ENCODE measurements at places on chromosomes 7 and 10.

DNA sequence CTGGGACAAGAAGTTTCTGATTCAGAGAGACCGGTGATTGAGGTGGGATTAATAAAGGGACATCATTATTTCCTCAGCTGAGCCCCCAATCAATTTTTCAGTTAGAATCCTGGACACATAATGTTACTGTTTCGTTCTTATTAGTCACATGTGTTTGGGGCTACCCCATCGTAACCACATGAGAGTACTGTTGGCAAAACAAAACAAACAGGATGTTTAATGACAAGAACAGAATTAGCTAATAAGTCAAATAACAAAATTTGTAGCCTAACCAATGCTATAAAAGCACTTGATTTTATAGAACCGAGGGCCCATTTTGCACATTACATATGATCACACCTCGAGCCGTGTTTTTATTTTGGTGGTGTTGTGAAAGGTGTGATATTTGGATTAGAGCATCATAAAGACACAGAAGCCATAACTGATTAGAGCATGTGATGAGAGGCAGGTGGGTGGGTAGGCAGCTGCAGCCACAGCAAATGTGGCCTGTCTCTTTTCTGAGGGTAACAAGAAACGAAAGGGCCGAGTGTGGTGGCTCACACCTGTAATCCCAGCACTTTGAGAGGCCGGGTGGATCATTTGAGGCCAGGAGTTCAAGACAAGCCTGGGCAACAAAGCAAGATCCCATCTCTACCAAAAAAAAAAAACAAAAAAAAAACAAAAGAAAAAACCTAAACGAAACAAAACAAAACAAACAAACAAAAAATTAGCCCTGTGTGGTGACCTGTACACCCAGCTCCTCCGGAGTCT lies 1.8 kb upstream of the VWC2 start:
- DNase-seq = no peak

- DNase-seq = no peak
Measured at GRCh38 chr7:65371468-65371867, 2.2 kb upstream of the ZNF92 start.

- DNase-seq = no peak
Measured at GRCh38 chr7:105480931-105481330, 41.1 kb downstream of the PUS7 start.

- peak; percentile 22 for DNase-seq
Measured at GRCh38 chr7:2760098-2760889, 72.3 kb downstream of the AMZ1 start.

DNA sequence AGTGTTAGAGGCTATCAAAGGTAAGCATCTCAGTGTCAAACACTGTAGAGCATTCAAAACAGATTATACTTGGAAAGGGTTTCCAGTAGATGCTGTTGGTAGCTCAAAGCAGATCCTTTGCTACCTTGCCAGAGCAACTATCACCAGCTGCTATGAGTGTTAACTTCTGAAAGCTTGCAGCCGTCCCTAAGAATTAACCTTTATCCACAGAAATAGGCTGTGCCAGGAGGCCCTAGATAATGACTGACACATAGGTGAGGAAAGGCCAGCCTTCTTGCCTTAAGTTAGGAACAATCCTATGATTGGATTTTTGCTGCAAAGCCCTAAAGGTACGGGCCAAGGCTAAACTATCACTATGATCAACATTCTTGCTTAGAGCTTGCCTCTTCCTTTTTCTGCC lies 263.2 kb downstream of the DGKB start:
- no peak for DNase-seq

DNA sequence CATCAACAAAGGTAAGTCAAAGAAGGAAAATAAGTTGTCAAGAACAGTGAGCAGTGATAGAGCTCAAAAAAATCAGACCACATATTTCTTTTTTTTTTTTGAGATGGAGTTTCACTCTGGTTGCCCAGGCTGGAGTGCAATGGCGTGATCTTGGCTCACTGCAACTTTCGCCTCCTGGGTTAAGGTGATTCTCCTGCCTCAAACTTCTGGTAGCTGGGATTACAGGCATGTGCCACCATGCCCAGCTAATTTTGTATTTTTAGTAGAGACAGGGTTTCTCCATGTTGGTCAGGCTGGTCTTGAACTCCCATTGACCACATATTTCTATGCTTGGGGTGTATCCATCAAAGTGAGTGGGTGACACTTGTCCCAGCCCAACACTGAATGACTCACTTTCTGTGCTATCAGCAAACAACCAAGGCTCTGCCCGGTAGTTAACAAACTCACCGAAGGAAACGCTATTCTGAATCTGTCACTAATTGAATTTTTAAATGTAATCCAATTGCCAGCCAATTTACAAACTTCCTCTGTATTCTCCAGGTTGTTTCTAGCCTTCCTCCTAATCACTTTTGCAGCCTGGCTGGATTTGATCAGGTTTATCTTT lies 19.6 kb upstream of the SMNDC1 start:
- DNase-seq = no peak

DNA sequence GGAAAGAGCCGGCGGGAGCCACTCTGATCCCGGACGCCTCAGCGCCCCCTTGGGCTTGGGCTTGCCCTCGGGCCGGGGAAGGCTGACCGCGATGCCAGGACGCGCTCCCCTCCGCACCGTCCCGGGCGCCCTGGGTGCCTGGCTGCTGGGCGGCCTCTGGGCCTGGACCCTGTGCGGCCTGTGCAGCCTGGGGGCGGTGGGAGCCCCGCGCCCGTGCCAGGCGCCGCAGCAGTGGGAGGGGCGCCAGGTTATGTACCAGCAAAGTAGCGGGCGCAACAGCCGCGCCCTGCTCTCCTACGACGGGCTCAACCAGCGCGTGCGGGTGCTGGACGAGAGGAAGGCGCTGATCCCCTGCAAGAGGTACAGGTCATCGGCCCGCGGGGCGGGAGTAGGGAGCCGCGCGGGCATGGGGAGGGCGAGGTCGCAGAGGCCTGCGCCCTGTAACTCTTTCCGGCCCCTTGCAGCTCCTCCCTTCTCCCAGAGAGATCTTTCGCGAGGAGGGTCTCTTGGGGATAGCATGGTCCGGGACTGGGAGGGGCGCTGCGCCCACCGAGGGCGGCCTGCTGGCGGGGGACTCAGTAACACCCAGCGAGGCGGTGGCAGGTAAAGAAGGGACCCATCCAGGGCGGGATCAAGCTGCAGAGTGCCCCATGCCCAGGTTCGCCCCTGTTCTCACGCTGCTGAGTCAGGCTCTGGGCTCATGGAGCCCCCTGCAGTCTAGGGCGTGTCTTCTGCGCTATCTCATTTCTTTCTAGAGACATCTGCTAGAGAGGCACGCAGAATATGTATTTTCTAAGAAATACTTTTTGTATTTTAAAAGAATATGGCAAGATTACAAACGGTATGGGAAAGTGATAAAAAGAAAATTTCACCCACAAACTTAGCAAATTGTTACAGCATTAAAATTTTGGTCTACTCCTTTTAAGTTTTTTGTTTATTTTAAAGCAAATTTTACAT lies 687 bp downstream of the EPDR1 start:
- peak; percentile 49 for DNase-seq

DNA sequence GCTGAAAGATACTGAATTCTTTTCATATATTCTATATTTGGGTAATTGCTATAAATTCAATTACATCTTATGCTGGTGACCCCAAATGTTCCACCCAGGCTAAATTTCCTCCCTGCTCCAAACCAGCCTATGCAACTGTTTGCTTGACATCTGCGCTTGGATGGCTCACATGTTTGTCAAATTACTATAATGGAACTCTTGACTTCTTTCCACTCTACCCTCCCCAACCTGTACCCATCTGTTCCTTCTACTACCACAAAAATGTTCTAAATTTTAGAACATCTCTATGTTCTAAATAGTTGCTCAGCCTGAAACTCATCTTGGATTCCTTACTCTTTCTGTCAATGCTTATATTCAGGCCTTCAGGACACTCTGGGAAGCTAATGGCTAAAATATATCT lies 249.9 kb upstream of the SMIM30 start:
- DNase-seq = no peak

DNA sequence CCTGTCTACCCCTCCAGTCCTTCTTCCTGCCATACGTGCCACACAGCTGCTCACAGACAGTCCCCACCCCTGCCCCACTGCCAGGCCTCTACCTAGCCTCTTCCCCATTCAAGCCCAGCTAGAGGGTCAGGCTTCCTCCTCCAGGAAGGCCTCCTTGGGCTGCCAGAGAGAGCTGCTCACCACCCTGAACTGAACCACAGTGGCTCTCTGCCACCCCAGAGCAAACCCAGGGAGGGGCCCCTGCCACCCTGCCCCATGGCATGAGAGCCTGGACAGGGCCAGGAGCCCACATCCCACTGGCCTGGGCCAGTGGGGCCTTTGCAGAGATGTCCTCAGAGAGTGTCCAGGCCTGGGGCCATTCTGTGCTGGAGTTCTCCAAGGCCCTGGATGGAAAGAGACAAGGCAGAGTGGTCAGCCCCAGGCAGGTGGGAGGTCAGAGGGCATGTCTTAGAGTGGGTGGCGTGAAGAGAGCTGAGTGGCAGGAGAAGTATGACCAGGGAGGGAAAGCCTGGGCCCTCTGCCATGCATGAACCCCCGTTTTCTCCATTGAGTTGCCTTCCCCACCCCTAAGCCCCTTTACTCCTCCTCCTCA lies 40.4 kb downstream of the TMEM270 start:
- DNase-seq = no peak

DNA sequence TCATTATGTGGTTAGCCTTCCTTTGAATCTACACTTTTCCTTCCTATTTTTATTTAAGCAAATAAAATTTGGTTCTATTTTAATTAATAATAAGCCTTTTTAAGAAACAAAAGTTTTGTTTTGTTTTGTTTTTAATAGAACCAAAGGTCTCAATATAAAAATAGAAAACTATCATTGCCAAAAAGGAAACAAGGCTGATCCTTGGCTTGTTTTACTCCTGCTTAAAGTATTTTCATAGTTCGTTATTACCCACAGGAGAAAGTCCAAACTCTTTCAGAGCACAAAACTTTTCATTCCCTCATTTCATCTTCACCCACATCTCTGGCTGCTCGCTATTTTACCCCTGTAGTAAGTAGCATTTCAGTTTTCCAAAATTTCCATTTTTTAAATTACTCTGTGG lies 374.8 kb downstream of the SEMA3D start:
- no peak for DNase-seq

- DNase-seq = no peak
Measured at GRCh38 chr7:46557295-46557711, 636.2 kb upstream of the IGFBP3 start.

GRCh38 chr10:78358982-78359381 lies 325.3 kb downstream of the RPS24 start:
- DNase-seq = no peak

DNA sequence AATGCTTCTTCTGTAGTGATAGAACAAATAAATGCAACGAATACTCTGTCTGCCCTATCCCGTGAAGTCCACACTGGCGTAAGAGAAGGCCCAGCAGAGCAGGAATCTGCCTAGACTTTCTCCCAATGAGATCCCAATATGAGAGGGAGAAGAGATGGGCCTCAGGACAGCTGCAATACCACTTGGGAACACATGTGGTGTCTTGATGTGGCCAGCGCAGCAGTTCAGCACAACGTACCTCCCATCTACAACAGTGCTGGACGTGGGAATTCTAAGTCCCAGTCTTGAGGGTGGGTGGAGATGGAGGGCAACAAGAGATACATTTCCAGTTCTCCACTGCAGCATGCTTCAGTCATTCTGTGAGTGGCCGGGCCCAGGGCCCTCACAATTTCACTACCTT lies 45.8 kb downstream of the FIGNL1 start:
- no peak for DNase-seq

DNA sequence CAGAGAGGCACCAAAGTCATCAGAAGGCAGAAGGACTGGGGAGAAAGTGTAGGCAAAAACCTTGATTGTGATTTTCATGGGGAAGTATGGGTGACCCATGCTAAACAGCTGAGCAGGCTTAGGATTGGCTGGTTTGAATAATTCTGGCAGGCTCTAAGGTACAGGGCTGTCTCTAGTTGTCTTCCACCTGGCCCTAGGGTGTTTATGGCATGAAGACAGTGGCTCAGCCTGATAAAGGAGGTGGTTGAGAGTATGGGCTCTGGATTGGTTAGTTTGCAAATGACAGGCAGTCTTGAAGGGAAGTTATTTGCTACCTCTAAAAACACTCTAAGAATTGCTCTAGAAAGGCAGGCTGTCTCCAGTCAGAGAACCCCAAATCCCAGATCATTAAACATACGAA lies 100.3 kb downstream of the STRA8 start:
- no peak for DNase-seq

DNA sequence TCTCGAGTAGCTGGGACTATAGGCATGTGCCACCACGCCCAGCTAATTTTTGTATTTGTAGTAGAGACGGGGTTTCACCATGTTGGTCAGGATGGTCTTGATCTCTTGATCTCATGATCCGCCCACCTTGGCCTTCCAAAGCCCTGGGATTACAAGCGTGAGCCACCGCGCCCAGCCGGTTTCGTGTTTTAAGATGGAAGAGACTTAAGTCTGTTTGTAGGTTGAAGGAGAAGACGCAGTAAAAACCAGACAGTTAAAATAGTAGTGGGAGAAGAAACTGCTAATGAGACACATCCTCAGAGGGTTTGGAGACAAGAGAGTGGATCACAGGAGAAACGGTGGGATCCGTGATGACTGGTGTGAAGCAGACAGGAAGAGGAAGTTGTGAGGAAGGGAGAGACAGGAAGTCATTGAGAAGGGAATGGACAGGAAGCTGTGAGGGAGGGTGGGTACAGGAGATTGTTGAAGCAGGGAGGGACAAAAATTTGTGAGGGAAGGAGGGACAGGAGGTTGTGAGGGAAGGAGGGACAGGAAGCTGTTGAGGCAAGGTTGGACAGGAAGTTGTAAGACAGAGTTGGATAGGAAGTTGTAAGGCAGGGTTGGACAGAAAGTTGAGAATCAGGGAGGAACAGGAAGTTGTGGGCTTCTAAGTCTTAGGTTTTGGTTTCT lies 115.5 kb downstream of the WDFY4 start:
- peak; percentile 92 for DNase-seq

- no peak for DNase-seq
Measured at GRCh38 chr7:158051776-158052175, 535.8 kb downstream of the PTPRN2 start.

DNA sequence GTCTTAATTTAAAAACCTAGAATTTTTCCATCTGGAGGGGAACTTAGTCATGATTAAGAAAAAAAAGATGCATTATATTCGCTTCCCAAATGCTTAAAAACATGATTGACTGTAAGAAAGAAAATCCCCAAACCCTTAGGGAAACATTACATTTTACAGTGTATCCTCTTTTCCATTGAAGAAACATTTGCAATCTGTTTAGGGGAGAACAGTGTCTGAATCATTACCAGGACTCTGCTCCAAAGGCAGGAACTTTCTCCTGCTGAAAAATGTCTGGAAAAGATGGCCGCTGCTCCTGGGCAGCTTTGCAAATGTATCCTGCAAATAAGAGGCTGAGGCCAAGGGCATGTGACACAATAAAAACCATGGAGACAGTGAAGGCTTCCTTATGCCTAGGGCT lies 173.7 kb downstream of the BUB3 start:
- no peak for DNase-seq
